CD8-positive, alpha-beta memory T cell (primary cell): ENCODE measurements at places on chromosomes 16 and 17. TPM values are rescaled to one million over a fixed set of nuclear protein-coding genes. Genes with fewer than 3 reads are reported as not detected.

PTGES3L gene
- 0.37 TPM for total RNA-seq

SHPK gene
- 17.0 TPM for total RNA-seq

KAT7 gene
- total RNA-seq, result 66.1 TPM

HASPIN gene
- 16.6 TPM for total RNA-seq

EMP2 gene
- total RNA-seq, result not detected

LSM12 gene
- 81.9 TPM for total RNA-seq

C17orf78 gene
- not detected for total RNA-seq

KRTAP4-3 gene
- total RNA-seq, result not detected

GLTPD2 gene
- total RNA-seq, result not detected

NHLRC4 gene
- 0.59 TPM for total RNA-seq

NXN gene
- 0.42 TPM for total RNA-seq

TPPP3 gene
- total RNA-seq, result not detected

CES4A gene
- 4.2 TPM for total RNA-seq

KRTAP2-3 gene
- not detected for total RNA-seq

NOD2 gene
- 1.8 TPM for total RNA-seq

SLC16A6 gene
- total RNA-seq, result 9.4 TPM

P3H4 gene
- total RNA-seq, result 3.7 TPM
